ENCODE measurements at places on chromosomes 2 and 18. TPM values are rescaled to one million over a fixed set of nuclear protein-coding genes. Genes with fewer than 3 reads are reported as not detected.

- no peak overlapping the region for H3K4me3 ChIP-seq
- no peaks in the 10 kb centered on the region for H3K36me3 ChIP-seq
- no peak for DNase-seq
- H3K4me1 ChIP-seq = no peaks in the 10 kb centered on the region
- H3K27ac ChIP-seq = no peak overlapping the region
- no peaks in the 10 kb centered on the region for H3K27me3 ChIP-seq
Measured at GRCh38 chr2:115294999-115295398, 852.6 kb downstream of the DPP10 start.

Gene VIT
- not detected for polyA plus RNA-seq

- H3K36me3 ChIP-seq = no peaks in the 10 kb centered on the region
- no peak overlapping the region for H3K27ac ChIP-seq
- no peaks in the 10 kb centered on the region for H3K4me1 ChIP-seq
- no peaks in the 10 kb centered on the region for H3K27me3 ChIP-seq
- no peak for DNase-seq
- H3K4me3 ChIP-seq = no peak overlapping the region
Measured at GRCh38 chr2:118710481-118710880, 137.0 kb downstream of the EN1 start.

Gene POTEC
- polyA plus RNA-seq = not detected

DNA sequence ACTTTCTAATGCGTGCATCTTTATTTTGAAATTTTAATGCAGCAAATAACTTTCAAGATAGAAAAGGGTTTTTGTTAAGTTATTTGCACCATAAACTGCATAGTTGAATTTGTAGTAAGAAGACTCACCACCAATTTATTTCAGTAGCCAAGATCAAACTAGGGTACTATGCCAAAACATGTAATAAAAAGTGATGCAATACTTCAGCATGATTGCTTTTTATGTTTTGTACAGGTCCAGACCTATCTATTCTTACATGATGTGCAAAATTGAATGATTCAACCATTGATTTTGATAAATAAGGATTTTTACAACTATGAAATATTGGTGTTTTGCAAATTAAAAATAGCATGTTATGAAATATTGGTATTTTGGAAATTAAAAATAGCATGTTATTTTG, 26.7 kb downstream of the AGPS start:
- H3K4me3 ChIP-seq = no peak overlapping the region
- no peak for DNase-seq
- no peak overlapping the region for H3K27ac ChIP-seq
- no peaks in the 10 kb centered on the region for H3K36me3 ChIP-seq
- H3K27me3 ChIP-seq = no peaks in the 10 kb centered on the region
